ENCODE measurements at places on chromosomes 3 and 15.

DNA sequence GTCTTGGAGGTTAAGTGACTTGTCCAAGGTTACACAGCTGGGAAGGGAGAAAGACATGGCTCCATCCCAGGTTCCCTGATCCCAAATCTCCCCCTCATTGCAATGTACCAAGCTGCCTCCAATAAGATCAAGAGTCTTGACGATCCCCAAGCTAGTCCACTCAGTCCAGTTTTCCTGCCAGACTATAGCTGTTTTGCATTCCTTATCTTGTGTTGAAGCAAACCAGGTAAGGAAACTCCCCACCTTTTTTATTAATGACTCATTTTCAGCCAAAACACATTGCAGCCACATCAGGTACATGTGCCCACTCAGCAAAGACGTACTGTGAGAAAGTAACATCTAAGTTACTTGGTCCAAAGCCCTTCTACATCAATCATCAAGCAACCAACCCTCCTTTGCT, 41.9 kb downstream of the LIPC start:
- no peak for DNase-seq

DNA sequence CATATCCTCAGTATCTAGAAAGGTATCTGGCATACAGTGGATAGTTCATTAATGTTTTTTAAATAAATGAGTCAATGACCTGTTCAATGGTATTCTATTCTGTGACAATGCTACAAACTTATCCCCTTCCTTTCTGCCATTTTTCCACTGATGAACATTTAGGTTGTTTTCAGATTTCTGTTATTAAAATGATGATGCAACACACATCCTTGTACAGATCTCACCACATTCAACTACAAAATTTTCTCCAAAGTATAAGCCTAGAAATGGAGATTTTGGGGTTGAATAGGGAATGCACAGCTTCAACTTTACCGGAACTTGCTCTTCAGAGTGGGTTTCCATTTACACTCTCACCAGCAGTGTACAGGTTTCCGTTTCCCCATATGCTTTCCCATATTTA, 210.2 kb downstream of the ISL2 start:
- no peak for DNase-seq

DNA sequence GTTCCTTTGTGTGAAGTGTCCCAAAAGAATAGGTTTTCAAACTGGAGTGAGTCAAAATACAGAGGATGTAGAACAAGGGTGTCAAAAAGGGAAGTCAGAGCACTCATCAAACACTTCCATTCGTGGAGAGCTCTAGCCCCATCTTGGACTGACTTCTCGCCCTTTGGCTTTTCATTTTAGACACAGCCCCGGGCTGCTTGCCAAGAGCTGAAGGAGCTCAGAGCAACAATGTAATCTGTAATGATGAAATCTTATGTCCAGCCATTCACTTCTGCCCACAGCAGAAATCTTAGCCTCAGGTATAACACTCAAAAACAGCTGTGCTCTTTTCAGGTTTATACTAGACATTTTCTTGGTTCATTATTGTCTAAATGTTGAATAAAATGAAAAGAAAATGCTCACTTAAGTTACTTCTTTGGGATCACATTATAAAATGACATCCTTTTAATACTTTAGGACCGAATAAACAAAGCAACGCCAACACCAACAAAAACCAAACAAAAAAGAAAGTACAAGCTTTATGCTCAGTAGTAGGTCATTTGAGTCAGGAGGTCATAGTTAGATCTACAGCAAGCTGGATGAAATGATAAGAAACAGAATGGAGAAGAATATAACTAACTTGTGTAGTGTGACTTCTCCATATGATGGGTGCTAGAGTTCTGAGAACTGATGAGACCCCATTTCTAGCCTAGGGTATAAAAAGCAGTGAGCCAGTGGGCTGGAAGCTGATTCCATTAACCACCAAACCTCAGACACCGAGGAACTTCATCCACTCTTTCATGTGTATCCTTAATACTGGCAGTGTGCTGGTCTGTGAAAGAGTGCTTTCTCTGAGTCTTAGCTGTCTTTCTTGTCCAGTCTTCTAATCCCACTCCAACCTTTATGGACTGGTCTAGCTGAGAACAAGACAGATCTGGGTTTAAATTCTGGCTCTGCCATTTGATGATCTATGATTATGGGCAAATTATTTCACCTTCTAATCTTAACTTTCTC, 131.8 kb upstream of the SLC7A14 start:
- DNase-seq, result no peak

GRCh38 chr3:108820586-108820985, 2.0 kb upstream of the TRAT1 start:
- DNase-seq, result no peak

DNA sequence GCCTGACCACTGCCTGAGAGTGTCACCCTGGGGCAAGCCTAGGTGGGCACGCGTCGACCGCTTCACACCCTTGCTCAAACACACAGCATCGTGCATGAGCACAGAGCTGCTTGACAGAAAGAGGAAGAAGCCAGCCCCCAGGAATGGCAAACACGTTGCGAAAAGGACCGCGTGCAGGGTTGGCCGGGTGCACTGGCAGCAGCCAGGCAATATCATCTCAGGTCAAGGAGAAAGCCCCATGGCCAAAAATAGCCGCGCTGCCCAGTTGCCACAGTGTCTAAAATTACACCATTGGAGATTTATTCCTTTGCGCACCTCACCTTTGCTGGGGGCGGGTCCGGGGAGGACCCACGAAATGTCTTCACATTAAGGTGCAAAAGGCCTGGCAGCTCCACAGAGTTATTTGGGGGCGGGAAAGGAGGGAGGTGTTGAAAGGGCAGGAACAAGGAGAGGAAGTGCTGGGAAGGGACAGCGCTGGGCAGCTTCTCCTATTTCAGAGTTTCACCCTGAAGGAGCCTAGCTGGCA, 44.7 kb upstream of the NR2F2 start:
- DNase-seq, result no peak

GRCh38 chr15:50519740-50520425, 26.6 kb downstream of the USP50 start:
- DNase-seq, result no peak

- DNase-seq, result no peak
Measured at GRCh38 chr3:23712656-23713559, 92.8 kb upstream of the UBE2E1 start.

GRCh38 chr15:48090666-48091065, 30.1 kb upstream of the SLC24A5 start:
- DNase-seq, result no peak

GRCh38 chr15:51621155-51621765, 1.3 kb downstream of the DMXL2 start:
- DNase-seq, result no peak

- no peak for DNase-seq
Measured at GRCh38 chr15:63369781-63370180, 11.9 kb downstream of the CA12 start.

Measured in NCI-H1436 treated with DMSO at 0.1 percent for 48 hours (cell line).